Stimulated activated CD4-positive, alpha-beta T cell treated with anti-CD3 and anti-CD28 coated beads, TNF-alpha, amount 100 ng/mL, for 1 hour (primary cell): ENCODE measurements at places on chromosomes 5 and 9.

GRCh38 chr5:98769959-98770208, 3.6 kb upstream of the RGMB start:
- no peak for DNase-seq

GRCh38 chr9:4515958-4516375, 25.7 kb downstream of the SLC1A1 start:
- no peak for DNase-seq

- DNase-seq: no peak
Observed at GRCh38 chr9:83367326-83367725, 170.9 kb downstream of the FRMD3 start.

GRCh38 chr5:94847019-94847418, 228.6 kb downstream of the SLF1 start:
- DNase-seq: no peak

DNA sequence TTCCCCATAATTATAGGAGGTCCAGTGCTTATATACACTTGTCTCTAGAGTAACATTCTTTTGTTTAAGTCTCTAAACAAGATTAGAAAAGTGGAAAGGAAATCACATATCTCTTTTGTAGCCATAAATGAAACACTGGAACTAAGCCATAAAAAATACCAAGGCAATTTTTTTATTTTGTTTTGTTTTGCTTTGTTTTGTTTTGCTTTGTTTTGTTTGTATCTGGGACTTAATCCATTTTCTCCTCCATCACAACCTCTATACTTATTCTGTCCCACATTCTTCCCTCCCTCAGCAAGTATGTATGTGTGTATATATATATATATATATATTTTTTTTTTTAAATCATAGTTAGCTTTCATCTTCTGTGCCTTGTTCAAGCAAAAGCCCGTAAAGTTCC, 436.6 kb upstream of the MPDZ start:
- no peak for DNase-seq

DNA sequence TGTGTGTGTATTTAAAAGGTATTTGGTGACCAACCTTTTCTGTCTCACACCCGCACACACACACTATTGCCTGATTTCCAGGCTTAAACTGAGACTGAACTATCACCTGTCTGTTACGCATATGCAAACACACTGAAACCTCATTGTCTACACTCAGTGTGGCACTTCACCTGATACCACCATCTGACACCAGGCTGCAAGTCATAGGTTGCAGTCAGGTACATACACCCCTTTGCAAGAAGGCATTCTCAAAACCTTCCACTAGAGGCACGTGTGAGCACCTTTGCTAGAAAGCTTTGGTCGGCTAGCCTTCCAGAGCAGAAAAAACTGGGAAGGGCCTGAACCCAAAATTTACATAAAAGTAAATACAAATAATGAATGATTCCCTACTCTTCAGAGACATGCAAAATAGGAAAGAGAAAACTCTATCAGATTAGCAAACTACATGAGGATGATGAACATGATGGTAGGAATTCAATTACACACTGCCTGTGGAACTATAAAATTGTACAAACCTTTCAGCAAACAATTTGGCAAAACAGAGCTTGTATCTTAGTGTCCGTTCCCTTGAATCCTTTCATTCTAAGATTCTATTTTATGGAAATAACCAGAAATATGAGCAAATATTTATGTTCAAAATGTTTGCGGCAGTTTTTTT, 5.9 kb upstream of the FOXD1 start:
- no peak for DNase-seq

- no peak for DNase-seq
Observed at GRCh38 chr5:109836280-109836679, 146.6 kb downstream of the MAN2A1 start.
